ENCODE measurements at places on chromosomes 3 and 15. TPM values are rescaled to one million over a fixed set of nuclear protein-coding genes. Genes with fewer than 3 reads are reported as not detected.
A peak's percentile ranks its signal among the peaks of the same experiment; 100 is the strongest.

GRCh38 chr3:128482666-128483656, 10.0 kb downstream of the GATA2 start:
- peaks cover 64% of the 10 kb centered on the region for H3K27me3 ChIP-seq
- H3K27ac ChIP-seq, result no peak overlapping the region
- DNase-seq, result peak; percentile 79
- H3K4me3 ChIP-seq, result peak overlapping the region; percentile 12

DNA sequence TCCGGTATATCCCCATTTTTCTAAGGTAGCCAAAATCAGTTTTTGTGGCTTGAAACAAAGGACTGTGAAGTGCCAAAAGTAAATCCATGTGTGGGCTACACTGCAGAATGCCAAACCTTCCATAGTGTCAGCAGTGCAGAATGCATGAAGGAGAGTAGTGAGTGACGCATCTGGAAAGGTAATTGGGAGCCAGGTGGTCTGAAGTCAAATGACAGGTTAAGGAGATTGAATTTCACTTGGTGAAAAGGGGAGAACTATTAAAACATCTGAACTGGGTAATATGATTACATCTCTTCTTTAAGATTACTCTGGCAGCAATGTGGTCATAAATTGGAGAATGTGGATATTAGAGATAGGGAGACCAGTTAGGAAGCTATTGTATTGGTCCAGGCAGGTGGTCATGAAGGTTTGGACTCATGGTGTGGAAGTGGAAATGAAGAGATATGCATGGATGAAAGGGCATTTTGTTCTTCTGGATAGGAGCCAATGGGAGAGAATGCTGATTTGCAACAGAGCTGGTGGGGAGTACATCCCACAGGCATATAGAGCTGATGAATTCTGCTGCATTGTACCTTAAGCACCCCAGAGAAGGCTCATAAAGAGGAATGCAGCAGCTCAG, 118.2 kb downstream of the ECT2 start:
- no peaks in the 10 kb centered on the region for H3K4me1 ChIP-seq
- H3K27me3 ChIP-seq, result no peaks in the 10 kb centered on the region
- no peak overlapping the region for H3K27ac ChIP-seq
- DNase-seq, result no peak
- no peaks in the 10 kb centered on the region for H3K36me3 ChIP-seq

DNA sequence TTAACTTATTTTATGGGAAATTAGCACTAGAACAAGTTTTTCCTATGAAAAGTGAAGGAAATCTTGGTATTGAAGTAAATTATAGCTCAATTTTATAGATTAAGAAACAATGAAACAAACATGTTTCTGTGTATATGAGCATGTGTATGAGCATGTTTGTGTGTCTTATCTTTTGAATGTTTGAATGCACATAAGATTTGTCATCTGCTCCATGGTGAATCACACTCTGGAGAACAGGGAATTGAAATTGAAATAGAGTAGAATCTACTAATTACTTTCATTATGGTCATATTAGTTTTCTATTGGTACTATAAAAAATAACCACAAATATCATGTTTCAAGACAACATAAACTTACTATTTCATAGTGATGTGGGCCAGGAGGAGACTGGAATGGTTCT, 646.6 kb downstream of the OTOL1 start:
- no peak for DNase-seq
- no peaks in the 10 kb centered on the region for H3K27me3 ChIP-seq
- H3K4me1 ChIP-seq, result peaks cover 18% of the 10 kb centered on the region
- H3K36me3 ChIP-seq, result no peaks in the 10 kb centered on the region
- no peak overlapping the region for H3K4me3 ChIP-seq

The PCSK6 gene
- 1.3 TPM for total RNA-seq

DNA sequence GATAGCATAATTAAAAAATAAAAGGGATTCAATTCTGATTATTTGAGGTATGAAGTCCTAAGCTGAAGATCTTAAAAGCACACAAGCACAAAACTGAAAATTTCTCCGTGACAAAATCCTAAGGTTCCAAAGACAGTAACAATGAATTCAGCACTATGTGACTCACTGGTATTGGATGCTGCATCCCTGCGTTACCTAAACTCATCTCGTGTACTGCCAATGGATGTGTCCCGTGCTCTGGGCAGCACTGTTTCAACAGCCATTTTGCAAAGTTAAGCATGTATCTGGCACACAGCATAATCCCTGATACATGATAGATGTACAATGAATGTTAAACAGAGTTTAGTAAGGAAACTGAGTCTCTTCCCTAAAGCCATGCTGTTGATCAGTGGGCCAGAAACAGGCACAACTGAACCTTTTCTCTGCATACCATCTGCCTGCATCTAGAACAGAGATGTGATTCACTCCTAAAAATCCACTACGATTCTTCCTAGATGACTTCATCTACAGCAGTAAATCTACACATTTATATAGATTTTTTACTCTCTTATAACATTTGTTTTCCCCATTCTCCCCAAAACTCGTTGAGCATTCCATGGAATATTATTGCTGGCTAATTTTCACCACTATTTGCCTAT, 14.3 kb downstream of the SUCLG2 start:
- no peaks in the 10 kb centered on the region for H3K27me3 ChIP-seq
- DNase-seq, result peak; percentile 25
- peak overlapping the region; percentile 8 for H3K27ac ChIP-seq
- no peak overlapping the region for H3K4me3 ChIP-seq

- no peaks in the 10 kb centered on the region for H3K36me3 ChIP-seq
- DNase-seq, result no peak
These were observed 294.6 kb downstream of the MEX3B start for GRCh38 chr15:81751256-81751655.

The NOX5 gene
- 0.09 TPM for total RNA-seq

GRCh38 chr3:62139957-62140356, 233.4 kb downstream of the FEZF2 start:
- H3K27me3 ChIP-seq, result no peaks in the 10 kb centered on the region
- no peak overlapping the region for H3K4me3 ChIP-seq
- H3K27ac ChIP-seq, result no peak overlapping the region
- no peaks in the 10 kb centered on the region for H3K4me1 ChIP-seq
- DNase-seq, result peak; percentile 12

The RHCG gene
- not detected for total RNA-seq

- no peaks in the 10 kb centered on the region for H3K27me3 ChIP-seq
- H3K4me3 ChIP-seq, result no peak overlapping the region
- H3K36me3 ChIP-seq, result no peaks in the 10 kb centered on the region
- no peaks in the 10 kb centered on the region for H3K4me1 ChIP-seq
- no peak overlapping the region for H3K27ac ChIP-seq
These were observed 13.3 kb upstream of the MINAR1 start for GRCh38 chr15:79418693-79419279.

GRCh38 chr3:191961529-191961928, 500.6 kb downstream of the PYDC2 start:
- H3K27me3 ChIP-seq, result no peaks in the 10 kb centered on the region
- H3K4me3 ChIP-seq, result no peak overlapping the region
- H3K36me3 ChIP-seq, result no peaks in the 10 kb centered on the region
- no peak overlapping the region for H3K27ac ChIP-seq
- no peak for DNase-seq
- H3K4me1 ChIP-seq, result peaks cover 21% of the 10 kb centered on the region

Data from astrocyte (in vitro differentiated cells and primary cell).